ENCODE measurements at places on chromosomes 6 and 20.

DNA sequence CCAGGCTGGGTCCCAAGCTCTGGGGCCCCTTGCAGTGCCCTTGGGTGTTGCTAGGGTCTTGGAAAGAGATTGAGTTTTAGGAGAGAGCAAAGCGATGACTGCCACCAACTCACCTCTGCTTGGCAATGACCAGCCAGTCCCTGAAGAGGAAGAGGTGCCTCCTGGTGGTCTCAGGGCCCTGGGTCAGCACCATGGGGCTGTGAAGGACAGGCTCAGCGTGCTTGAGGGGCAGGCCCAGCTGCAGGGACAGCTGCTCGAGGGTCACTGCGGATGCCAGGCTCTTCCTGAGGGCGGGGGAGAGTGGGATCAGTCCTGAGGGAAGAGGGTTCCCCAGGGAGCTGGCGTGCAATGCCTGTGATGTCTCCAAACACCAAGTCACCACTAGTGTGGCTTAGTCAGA, 50.8 kb upstream of the TAGAP start:
- no peak for DNase-seq

- DNase-seq, result no peak
Measured at GRCh38 chr6:138477913-138478539, 21.3 kb downstream of the NHSL1 start.

- no peak for DNase-seq
Measured at GRCh38 chr6:130776287-130776925, 50.8 kb upstream of the SMLR1 start.

DNA sequence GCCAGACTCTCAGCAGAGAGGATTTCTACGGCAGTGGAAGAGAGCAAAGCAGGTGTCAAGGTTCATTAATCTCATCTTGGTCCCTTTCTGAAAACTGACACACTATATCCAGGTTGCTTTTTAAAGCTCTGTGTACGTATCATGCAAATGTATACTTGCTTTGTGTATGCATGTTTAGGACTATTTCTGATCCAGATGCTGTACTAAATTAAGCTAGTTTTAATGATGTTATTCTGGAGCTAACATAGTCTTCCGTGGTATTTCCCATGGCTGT, 59.2 kb upstream of the SNX9 start:
- DNase-seq, result no peak

- peak; percentile 34 for DNase-seq
Measured at GRCh38 chr6:111750753-111751673, 122.2 kb downstream of the FYN start.

DNA sequence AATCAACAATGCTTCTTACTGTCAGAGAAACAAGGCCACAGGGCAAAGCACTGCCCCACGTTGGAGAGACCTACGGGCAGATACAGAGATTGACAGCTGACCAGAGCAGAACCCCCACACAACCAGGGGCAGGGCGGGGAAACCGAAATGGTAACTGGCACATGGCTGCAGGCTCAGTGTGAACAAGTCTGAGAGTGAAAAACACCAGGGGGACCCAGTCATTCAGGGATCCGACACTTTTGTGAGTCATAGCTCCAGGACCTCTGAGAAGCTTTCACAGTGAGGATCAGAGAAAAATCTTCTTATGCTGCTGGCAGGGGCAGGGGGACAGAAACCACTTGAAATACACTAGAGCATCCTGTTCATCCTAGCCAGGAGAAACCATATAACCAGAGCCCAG, 254.2 kb downstream of the C6orf118 start:
- DNase-seq, result peak; percentile 54

DNA sequence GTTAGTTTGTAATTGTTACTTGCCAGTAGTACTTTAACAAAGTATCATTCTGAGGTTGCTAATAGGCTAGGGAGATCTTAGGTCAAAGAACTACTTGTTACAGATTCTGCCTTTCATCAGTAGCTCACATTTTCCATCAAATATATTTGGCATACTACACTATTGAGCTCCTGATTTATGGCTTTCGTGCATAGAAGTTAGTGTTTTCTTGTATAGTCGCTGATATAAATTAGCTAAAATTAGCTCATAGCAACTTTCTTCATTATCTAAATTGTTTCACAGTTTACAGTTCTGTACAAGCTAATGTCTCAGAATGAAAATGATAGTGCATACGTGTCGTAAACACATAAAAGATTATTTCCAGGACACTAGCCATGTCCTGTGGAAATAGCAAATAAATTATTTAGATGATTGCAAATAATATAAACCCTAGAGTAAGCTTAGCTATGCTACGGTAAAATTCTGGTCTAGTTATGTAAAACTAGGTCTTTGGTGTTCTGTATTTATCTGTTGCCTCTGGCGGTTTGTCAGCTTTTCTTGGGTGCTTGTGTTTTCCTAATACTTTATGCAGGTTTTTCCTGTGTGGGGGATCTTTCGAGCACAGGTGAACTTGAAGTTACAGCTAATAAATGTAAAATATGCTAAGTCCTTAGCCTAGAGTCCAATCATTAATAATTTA, 15.1 kb downstream of the PDE7B start:
- DNase-seq, result no peak

DNA sequence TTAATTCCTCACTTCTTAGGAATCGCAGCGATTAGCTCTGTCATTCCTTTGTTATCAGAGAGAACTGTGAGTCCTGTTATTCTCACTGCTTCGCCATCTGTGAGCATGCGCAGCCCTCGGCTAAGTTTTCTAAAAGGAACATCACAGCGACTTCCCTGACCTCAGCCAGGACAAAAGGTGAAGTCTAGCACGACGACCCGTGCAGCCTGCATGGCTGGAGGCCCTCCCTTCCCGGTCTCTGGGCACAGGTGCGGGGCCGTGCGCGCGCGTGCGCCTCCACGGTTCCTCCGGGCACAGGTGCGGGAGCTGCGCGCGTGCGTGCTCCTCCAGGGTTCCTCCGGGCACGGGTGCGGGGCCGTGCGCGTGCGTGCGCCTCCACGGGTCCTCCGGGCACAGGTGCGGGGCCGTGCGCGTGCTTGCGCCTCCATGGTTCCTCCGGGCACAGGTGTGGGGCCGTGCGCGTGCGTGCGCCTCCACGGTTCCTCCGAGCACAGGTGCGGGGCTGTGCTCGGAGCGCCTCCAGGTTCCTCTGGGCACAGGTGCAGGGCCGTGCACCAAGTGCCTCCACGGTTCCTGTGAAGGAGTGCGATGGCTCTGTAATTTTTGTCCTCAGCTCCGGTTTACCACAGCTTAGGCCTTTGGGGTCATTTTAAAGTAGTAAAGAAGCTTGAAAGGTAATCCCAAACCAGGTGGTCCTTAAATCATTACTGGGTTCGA, 212.3 kb downstream of the ERMARD start:
- DNase-seq, result no peak

All from AG10803 (cell line).